ENCODE measurements at places on chromosomes 2 and 18.
A peak's percentile ranks its signal among the peaks of the same experiment; 100 is the strongest.

DNA sequence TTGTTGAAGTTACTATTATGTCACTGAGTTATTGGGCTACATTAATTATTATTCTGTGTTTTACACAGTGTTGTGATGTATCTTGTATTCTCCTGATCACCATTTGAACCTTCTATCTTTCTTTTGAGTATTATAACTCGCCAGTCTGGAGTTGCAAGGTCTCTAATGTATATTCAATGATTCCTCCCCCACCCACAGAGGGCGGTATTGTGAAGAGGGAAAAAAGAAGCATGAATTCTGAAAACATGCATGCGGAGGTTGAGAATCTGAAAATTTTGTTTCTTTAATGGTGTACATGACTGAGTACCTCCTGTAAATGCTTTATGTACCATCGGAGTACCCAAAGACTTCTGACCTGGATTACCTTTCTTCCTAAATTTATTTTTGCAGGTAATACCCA lies 266.6 kb downstream of the NR4A2 start:
- DNase-seq = no peak

- DNase-seq = no peak
Measured at GRCh38 chr2:20440001-20440560, 6.8 kb upstream of the RHOB start.

DNA sequence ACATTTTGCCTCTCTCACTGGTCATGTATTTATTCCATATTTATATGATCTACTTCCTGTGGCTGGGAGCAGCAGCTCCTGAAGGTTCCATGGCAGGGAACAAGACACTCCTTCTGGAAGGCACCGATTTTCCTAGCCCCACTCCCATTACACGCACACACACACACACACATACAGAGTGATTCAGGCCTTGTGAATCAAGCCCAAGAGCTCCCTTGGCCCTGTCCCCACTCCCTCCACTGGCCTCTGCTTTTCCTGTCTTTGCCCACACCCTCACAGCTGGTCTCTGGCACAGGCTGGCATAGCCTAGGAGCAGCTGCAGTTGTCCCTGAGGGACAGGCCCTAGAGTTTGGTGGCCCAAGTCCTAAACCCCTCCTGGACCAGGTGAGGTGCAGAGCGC lies 201.7 kb downstream of the NAPG start:
- peak; percentile 17 for DNase-seq

DNA sequence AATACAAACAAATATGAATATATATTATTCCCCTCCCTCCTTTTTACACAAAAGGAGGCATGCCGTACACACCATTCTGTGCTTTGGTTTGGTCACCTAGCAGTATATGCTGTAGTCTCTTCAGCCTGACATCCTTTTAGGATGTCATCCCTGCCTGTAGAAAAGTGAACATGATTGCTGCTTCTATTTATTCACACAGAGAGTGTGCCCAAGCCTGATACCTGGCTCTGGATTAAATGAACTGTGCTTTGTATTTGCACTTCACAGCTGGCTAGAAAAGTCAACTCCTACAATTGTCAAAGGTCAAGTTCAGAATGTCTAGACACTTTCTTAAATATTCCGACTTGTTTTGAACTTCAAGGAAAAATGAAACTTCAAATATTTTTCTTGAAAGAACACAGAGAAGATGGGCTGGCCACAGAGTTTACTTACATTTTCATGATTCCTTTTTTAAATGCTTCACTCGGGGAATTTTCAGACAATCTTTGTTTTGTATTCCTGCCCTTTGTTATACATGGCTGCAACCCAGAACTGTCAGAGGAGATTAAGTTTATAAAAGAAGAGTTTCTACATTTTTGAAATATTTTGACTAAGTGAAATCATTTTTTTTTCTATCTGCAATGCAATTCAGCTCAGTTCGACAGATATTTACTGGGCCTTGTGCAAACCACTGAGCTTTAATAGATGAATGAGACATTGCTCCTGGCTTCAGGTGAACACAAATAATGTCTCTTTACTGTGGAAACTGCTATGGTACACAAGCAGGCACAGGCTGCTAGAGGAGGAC lies 33.5 kb downstream of the DAPL1 start:
- peak; percentile 53 for DNase-seq

DNA sequence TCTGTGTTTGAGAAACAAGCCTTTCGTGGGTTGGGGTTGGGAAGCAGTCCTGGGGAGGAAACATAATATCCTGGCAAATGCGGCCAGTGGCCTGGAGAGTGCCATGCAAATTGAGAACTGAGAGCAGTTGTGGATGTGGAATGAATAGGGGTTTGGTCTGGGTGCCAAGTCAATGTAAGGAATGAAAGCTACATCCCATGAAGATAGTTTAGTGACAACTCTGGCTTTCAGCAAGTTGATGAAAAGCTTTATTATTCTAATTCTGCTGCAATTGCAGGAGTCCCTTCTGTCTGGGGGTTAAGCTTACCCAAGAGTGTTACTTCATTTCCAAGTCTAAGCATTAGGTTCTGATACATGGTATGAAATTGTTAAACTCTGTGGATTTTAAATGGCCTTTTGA lies 771.6 kb downstream of the DPP10 start:
- no peak for DNase-seq

DNA sequence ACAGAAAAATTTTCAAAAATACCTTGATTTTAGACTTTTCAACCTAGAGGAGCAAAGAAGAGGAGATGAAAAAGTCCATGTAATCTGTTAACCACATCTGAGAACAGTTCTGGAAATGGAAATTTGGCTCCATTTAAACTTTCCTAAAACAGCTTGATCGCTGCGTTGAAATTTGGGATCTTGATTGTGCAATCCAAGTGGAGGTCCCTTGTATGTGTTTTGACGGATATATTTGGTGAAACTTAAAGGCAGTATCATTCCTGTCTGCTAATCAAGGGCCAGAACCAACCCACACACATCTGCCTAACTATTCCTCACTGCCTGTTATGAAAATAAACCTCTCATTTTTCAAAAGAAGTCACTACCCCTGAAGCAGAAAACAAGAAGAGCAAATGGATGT lies 46.6 kb downstream of the SPATS2L start:
- DNase-seq = peak; percentile 47

DNA sequence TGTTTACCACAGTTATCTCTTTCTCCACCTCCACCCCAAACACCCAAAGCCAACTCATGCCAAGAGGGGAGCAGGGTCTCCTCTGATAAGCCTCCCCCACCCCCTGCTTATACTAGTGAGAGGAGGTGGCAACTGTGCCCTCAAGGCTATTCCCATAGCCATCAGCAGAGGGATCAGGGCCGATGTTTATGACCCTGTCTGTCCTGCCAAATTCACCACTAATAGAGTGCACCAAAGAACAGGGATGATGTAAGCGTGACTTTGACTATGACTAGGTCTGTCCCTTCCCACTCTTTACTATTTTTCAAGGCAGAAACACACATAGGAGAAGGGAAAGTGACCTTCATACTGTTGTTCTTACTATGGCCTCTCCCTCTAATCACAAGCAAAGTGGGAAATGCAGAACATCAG lies 74.6 kb downstream of the CLHC1 start:
- peak; percentile 38 for DNase-seq

GRCh38 chr18:50091509-50092244 lies 103.3 kb downstream of the MYO5B start:
- no peak for DNase-seq

- DNase-seq = no peak
Measured at GRCh38 chr18:3425446-3425845, 24.5 kb upstream of the TGIF1 start.

GRCh38 chr2:118417406-118418120 lies 329.3 kb downstream of the INSIG2 start:
- peak; percentile 57 for DNase-seq

GRCh38 chr18:61428266-61428665 lies 95.0 kb downstream of the CDH20 start:
- no peak for DNase-seq

GRCh38 chr2:98913916-98914712 lies 21.9 kb downstream of the CRACDL start:
- DNase-seq = no peak

DNA sequence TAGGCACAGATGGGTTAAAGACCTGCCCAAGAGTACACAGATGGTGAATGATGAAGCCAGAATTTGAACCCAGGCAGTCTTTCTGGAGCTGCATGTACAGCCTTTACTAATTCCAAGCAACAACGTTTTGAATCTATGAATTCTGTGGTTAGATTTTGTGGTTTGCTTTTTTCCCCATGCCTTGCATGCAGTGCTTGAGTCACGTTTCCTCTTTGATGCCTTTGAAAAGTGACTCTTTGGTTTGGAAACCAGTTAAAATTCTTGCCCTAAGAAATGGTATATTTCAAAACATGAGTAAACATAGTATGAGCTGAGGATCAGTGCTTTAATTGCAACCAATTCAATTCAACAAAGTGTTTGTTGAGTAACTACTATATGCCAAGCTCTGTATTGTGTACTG lies 48.2 kb upstream of the PPM1B start:
- DNase-seq = peak; percentile 89

DNA sequence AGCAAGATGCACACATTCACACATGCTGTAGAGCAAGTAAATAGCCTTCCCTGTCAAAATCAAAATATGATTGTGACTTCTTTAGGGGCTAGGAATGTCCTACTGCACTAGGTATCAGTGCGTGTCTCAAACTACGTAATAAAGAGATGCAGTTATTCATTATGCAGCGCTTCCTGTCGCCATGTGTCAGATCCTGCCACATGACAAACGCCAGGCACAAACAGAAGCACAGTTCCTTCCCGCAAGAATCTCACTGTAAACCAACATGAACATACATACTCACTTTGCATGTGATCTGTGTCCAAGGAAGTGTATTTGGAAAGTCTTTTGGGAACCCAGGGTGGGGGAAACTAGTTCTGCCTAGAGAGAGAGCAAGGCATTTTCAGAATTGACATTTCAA lies 599.9 kb downstream of the RNF144A start:
- peak; percentile 84 for DNase-seq

DNA sequence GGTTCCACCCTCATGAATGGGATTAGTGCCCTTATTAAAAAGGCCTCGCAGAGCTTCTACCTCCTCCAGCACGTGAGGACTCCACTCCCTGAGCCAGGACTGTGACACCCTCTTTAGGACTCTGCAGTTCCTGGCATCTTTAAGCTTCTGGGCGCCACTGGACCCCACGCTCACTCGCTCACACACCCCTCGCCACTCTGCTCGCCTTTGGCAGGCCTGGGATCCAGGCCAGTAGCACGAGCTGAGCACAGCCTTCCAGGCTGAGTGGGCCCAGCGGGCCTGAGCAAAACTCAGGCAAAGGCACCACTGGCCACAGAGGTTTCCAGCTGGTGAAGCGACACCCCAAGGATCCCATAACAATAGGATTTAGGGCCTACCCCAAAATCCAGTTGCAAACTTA lies 107.9 kb upstream of the GPC1 start:
- no peak for DNase-seq

DNA sequence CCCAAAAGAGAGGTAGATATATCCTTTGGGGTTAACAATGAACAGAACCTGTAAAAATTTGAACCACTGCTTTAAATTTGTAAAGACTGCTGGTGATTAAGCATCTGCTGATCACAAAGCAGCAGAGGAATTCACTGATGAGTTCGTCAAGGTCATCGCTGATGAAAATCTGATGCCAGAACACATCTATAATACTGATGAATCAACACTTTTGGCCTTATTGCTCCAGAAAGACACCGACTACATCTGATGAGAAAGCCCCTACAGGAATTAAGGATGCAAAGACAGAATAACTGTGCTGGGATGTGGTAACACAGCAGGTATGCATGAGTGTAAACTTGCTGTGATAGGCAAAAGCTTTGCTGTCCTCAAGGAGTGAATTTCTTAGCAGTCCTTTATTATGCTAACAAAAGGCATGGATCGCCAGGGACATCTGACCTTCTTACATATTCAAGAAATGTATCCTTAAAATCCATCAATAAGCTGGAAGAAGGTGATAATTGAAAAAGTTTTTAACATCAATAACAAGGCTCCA lies 30.5 kb upstream of the SGPP2 start:
- peak; percentile 8 for DNase-seq

DNA sequence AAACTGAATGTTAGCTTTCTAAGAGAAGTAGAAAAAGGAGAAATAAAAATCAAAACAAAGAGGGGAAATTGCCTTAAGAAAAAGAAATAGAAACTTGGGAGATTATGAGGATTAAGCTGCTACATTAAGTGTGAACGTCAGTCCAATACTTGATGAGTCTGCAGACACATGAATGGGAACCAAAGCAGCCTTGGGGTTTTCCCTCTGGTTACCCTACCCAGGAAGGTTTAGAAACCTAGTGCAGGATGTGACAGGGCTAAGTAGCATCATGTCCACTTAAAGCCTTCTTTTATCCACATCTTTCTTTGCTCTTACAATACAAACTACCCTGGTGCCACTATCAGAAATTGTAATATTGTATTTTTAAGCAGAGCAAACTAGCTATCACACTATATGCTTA lies 22.3 kb downstream of the SLC35F5 start:
- DNase-seq = no peak

DNA sequence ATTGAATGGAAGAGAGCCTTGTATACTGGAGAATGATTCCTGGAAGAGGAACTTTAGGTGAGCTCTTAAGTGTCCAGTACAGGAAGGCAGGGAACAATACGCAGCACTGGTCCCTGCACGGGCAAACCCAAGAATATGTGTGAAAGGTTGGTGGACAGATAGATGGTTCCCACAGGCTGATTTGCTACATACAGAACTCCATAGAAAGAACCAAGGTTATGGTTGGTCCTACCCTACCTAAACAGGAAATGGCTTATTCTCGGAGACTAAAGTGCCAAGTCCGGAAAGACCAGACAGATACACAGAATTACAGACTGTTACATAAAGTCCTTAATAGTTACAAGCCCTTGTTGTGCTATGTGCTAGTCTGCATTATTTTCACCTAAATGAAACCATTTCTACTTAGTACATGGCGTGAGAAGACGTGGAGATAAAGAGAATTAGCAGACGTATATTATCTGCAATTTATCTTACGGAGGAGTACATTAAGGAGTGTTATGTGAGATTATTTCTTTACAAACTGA lies 1.2 kb downstream of the REV1 start:
- peak; percentile 37 for DNase-seq

- no peak for DNase-seq
Measured at GRCh38 chr2:38539086-38539485, 63.6 kb downstream of the HNRNPLL start.

DNA sequence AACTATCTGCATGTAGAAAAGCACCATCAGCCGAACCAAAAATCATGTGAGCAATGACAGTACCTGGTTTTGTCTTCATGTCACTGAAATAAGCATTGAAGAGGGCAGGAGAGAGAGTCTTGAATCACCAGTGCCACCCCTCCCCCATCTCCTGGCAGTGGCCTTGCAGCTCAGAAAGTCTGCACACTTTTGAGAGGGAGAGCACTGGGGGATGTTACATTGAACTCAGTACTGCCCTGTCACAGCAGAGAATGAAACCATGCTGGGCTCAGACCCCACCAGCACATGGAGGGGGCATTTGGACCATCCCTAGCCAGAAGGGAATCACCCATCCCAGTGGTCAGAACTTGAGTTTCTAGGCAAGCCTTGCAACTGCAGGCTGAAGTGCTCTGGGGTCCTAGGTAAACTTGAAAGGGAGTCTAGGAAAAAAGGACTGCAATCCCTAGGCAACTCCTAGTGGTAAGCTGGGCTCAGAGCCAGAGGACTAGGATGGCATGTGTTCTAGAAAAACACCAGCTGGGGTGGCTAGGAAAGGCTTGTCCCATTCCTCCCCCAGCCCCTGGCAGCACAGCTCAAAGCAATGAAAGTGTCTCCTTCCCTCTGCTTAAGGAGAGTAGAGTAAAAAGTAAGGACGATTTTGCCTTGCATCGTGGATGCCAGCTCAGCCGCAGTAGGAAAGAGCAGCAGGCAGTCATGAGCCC lies 259.9 kb upstream of the MYT1L start:
- DNase-seq = no peak

GRCh38 chr2:31258351-31258750 lies 24.4 kb downstream of the EHD3 start:
- no peak for DNase-seq

All from fibroblast of skin of right biceps (primary cell).